Esophagus squamous epithelium (tissue), 5 donors: ENCODE measurements at places on chromosomes 2 and 18.

GRCh38 chr2:29829841-29830240, 91.5 kb downstream of the ALK start:
- DNase-seq = no peak

- no peak for DNase-seq
Observed at GRCh38 chr2:1556776-1557466, 143.7 kb downstream of the TPO start.

- DNase-seq = no peak
Observed at GRCh38 chr2:62787386-62787785, 81.9 kb downstream of the EHBP1 start.

DNA sequence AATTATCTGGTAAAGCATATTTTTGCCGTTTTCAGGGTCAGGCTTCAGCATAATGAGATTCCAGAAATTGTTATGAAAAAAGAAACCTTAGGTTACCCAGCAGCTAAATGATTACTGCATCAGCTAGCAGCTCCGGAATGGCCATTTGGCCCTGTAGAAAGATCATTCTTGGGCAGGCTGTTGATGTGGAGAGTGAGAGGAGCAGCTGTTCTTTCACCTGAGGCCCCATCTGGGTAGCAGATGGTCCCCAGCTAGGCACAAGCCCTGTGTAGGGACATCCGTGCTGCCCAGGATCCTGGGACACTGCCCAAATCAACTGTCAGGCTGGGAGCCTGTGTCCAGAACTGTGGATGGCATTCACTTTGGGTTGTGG, 61.8 kb downstream of the NEDD4L start:
- DNase-seq = no peak

- no peak for DNase-seq
Observed at GRCh38 chr2:235216901-235217300, 265.1 kb downstream of the SH3BP4 start.

DNA sequence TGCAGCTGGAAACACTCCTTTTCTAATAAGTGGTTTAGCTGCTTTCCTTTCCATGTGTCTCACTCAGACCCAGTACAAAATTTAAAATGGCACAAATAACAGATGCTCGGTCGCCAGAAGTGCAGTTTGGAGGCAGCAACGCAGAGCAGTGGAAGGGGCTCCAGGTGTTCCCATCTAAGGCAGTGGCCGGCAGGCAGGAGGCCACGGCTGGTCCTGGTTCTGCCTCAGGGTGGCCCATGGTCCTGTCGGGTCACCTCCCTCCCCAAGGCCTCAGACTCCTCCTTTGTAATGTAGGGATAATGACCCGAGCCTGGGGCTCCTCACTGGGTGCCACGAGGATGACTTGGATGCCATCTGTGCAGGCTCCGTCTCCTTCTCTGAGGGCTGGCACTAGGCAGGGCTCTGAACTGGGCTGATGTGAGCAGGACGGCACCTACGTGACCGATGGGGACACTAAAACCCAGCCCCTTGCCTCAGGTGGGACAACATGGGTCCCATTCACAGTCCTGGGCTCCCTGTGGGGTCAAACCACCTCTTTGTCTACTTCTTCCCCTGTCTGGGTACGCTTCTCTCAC, 80.9 kb upstream of the SLC66A3 start:
- no peak for DNase-seq

- no peak for DNase-seq
Observed at GRCh38 chr2:233489666-233490065, 76.9 kb downstream of the USP40 start.

- no peak for DNase-seq
Observed at GRCh38 chr2:141741652-141742051, 389.2 kb downstream of the LRP1B start.

- no peak for DNase-seq
Observed at GRCh38 chr2:89823556-89823955, 1132.1 kb downstream of the RPIA start.

DNA sequence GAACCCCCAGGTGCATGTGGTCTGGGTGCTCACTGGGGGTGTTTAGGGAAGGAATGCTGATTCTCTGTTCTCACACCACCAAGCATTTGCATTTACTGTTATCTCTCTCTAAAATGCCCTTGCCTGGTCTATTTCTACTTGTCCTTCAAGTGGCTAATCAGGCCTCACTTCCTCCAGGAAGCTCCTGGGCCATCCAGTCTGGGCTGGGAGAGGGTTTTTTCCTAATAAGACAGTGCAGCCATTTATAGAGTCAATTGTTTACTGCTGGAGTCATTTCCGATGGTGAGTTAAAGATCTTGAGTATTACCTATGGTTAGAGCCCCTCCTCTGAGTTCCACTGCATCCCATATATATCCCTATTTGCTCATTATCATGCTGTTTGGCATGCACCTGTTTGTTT, 25.2 kb upstream of the ITGA6 start:
- DNase-seq = no peak

GRCh38 chr18:71442731-71443141, 1101.4 kb downstream of the CBLN2 start:
- no peak for DNase-seq

DNA sequence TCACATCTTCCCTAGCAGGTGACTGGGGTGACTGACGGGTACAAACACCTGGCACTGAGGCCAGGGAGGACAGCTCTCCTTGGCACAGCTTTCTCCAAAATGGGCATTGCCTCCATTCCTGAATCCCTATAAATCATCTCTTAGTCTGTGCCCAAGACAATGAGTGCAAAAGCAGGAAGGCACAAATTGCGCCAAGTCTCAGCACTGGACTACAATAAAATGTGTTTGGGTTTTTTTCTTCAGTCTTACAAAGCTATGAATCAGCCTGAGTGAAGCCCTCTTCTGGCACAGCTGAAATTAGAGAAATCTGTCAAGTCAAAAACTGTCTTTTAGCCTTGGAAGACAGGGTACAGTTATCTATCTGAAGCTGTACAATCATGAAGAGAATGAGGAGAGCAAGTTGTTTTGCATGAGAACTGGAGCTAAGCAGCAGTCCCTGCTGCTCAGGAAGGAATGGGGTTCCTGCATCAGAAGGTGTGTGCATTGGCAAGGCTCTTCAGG, 90.8 kb downstream of the EPB41L3 start:
- no peak for DNase-seq

- DNase-seq = no peak
Observed at GRCh38 chr2:175137793-175138192, 30.2 kb downstream of the ATF2 start.

GRCh38 chr18:65924904-65925303, 174.1 kb downstream of the CDH7 start:
- DNase-seq = no peak

GRCh38 chr2:206471524-206472062, 28.3 kb downstream of the ADAM23 start:
- no peak for DNase-seq

GRCh38 chr2:205857520-205858237, 175.4 kb downstream of the NRP2 start:
- no peak for DNase-seq

- DNase-seq = no peak
Observed at GRCh38 chr2:154655499-154655898, 43.0 kb upstream of the KCNJ3 start.

- DNase-seq = no peak
Observed at GRCh38 chr2:14524803-14525080, 107.8 kb upstream of the LRATD1 start.

DNA sequence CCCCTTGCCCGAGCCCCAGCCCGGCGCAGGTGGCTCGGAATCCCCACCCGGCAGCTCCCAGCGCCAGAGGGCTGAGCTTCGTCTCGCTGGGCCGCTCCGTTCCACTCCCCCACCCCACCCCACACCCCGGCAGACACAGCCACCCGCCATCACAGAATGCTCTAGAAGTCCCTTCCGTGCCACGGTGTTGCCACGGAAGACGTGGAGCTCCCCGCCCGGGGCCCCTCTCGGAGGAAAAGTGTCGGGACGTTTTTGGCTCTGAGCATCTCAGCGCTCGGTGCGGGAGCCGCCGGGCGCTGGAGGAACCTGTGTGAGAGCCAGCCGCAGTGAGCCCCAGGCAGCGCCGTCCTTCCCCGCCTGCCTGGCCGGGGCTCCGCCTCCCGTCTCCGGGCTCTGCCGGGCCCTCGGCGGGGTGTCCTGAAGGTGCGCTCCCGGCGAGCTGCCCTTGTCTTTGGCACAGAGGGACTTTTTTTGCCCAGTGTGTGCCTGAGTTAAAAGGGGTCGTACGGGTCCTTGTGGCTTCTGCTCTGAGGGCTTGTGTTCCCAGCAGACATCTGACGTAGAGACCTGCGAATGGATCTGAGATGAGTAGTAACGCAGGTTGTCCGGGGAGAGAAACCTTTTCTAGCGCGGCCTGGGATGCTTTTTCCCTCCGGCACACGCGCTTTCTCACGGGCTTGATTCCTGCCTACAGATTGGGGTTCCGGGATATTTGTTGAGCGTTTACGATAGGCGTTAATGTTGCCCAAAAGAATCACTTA, 1.8 kb downstream of the ZCCHC2 start:
- peak; percentile 18 for DNase-seq

- no peak for DNase-seq
Observed at GRCh38 chr2:188235364-188235763, 56.3 kb upstream of the GULP1 start.

DNA sequence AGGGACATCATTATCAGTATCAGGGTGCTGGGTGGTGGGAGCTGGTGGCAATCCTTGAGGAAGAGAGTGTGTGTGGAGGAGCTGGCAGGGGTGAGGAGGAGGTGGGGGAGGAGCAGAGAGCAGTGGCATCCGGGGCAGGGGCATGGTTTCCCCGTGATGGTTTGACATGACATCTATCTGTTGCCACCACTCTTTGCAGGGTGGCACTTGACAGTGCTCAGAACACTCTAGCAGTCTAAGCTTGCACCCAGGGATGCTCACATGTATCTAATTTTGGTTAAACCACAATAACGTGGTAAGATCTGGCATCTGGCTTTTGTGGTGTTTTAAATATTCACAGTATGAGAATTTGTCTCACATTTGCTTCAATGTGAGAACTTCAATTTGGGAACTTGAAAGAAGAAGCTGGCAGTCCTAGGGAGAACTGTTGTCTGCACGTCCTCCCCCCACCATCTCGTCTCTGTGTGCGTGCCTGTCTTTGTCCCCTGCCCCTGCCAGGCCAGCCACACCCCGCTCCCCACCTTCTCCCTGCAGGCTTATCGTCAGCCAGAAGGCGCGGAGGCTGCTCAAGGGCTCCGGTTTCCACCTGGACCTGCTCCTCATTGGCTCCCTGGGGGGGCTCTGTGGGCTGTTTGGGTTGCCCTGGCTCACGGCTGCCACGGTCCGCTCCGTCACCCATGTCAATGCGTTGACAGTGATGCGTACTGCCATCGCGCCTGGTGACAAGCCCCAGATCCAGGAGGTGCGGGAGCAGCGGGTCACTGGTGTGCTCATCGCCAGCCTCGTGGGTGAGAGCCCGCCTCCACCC, 11.7 kb downstream of the SLC4A3 start:
- no peak for DNase-seq

DNA sequence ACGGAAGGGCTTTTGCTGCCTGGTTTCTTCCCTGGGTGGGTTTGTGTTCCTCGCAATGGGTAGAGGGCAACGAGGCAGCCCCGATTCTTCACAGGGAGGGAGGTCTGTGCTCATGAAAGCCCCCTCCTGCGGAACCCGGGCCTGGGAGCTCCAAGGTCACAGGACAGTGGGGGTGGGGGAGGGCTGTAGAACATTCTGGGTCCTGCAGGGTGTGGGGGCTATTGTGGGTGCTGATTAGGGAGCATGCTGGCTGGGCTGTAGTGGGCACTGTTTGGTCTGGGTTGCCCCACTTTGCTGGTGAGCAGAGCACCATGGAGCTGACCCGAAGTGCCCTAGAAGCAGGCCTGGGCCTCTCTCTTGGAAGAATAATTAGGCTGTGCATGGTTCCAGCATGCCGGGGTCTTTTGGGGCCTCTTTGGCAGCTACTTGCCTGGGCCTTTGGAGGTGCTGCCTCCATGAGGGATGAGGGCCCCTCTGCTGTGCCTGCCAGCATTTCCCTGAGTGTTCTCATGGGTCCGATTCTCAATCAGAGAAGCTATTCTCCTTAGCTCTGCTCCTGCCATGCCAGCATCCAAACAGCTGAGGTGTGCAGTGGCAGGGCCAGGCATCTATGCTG, 232.2 kb upstream of the HS6ST1 start:
- no peak for DNase-seq

GRCh38 chr2:170122883-170123547, 54.9 kb upstream of the MYO3B start:
- no peak for DNase-seq

- DNase-seq = no peak
Observed at GRCh38 chr2:231008131-231008530, 12.2 kb downstream of the SPATA3 start.

- DNase-seq = no peak
Observed at GRCh38 chr2:196101325-196101991, 32.8 kb upstream of the DNAH7 start.

- DNase-seq = no peak
Observed at GRCh38 chr2:112183327-112184025, 45.3 kb downstream of the FBLN7 start.

DNA sequence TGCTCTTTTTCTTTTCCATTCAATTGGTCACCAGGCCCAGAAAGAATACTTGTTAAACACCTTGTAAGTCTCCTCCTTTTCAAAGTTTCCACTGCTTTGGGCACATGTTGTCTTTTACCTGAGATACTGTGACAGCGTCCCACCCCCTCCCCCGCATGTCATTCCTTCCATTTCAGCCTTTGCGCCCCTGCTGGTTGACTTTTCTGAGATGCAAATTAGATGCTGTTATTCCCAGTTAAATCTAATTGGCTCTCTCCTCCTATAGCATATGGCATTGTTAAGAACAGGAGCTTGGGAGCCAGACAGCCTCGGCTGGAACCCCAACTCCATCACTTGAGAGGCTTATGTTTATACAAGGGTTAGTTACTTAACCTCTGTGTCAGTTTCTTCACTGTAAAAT, 80.3 kb upstream of the GAREM1 start:
- no peak for DNase-seq

- no peak for DNase-seq
Observed at GRCh38 chr2:144267239-144267638, 252.7 kb downstream of the ZEB2 start.
